ENCODE measurements at places on chromosomes 3 and 15. TPM values are rescaled to one million over a fixed set of nuclear protein-coding genes. Genes with fewer than 3 reads are reported as not detected.

GRCh38 chr3:47365213-47366153 lies 15.3 kb upstream of the PTPN23 start:
- DNase-seq = no peak
- H3K4me3 ChIP-seq = no peak overlapping the region
- no peaks in the 10 kb centered on the region for H3K36me3 ChIP-seq
- H3K27ac ChIP-seq = no peak overlapping the region
- no peaks in the 10 kb centered on the region for H3K27me3 ChIP-seq
- H3K4me1 ChIP-seq = peaks cover 7% of the 10 kb centered on the region

Gene LRRC2
- not detected for total RNA-seq

DNA sequence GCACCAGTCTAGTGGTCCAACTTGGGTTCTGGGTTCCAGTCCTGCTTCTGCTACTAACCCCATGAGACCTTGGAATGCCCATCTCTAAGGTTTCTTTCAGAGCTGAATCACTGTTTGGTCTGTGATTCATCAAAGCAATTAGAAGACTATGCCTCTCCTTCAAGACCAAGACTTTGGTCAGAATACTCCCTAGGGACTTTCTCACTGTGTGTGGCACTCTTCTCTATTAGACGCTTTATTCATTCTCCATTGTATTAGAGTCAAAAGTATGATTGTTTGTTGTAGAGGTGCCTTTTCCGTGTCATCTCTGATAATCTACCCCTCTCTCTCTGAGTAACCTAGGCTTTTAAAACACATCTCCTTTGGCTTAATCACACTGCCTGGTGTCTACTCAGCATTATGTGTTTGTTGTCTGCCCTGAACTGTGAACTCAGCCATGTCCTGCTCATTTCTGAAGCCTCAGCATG lies 90.5 kb downstream of the LPP start:
- peaks cover 99% of the 10 kb centered on the region for H3K4me1 ChIP-seq
- H3K27me3 ChIP-seq = no peaks in the 10 kb centered on the region
- no peak overlapping the region for H3K4me3 ChIP-seq
- peak; percentile 85 for DNase-seq

DNA sequence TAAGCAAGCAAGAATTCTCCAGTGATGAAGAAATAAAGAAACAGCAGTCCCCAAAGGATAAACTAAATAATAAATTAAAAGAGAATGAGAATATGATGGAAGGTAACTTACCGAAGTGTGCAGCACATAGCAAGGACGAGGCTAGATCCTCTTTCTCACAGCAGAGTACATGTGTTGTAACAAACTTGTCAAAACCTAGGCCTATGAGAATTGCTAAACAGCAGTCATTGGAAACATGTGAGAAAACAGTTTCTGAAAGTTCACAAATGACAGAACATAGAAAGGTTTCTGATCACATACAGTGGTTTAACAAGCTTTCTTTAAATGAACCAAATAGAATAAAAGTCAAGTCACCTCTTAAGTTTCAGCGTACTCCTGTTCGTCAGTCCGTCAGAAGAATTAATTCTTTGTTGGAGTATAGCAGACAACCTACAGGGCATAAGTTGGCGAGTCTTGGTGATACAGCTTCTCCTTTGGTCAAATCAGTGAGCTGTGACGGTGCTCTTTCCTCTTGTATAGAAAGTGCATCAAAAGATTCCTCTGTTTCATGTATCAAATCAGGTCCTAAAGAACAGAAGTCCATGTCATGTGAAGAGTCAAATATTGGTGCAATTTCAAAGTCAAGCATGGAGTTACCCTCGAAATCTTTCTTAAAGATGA lies 4.5 kb upstream of the SCG5 start:
- DNase-seq = peak; percentile 39
- H3K36me3 ChIP-seq = peaks cover 75% of the 10 kb centered on the region
- peak overlapping the region; percentile 3 for H3K4me3 ChIP-seq
- no peaks in the 10 kb centered on the region for H3K27me3 ChIP-seq
- H3K4me1 ChIP-seq = peaks cover 51% of the 10 kb centered on the region
- peak overlapping the region; percentile 85 for H3K27ac ChIP-seq

Gene ADAMTSL3
- total RNA-seq = not detected

Gene ZBTB47
- total RNA-seq = 0.07 TPM

GRCh38 chr3:114176487-114176886 lies 2.4 kb downstream of the DRD3 start:
- H3K36me3 ChIP-seq = no peaks in the 10 kb centered on the region
- H3K27me3 ChIP-seq = no peaks in the 10 kb centered on the region
- H3K27ac ChIP-seq = no peak overlapping the region
- no peaks in the 10 kb centered on the region for H3K4me1 ChIP-seq
- no peak for DNase-seq

DNA sequence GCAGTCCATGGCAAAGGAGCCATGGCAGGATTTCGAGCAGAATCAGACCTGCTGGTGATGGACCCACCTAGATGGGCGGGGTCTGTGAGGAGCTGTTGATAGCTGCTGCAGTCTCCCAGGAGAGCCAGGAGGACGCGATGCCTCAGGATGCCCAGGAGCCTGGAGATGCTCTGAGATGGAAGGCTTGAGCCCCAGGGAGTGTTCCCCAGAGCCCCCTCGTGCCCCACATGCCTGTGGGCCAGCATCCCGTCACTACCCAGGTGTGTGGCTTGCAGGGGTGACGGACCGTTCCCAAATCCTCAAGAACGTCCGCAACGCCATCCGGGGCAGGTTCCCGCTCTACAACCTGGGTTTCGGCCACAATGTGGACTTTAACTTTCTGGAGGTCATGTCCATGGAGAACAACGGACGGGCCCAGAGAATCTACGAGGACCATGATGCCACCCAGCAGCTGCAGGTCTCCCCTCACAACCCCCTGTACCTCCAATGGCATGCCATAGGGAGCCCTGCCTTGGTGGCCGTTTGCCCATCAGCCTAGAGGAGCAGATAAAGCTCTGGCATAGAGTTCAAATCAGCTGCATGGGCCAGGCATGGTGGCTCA lies 6.7 kb downstream of the ITIH1 start:
- H3K27me3 ChIP-seq = no peaks in the 10 kb centered on the region
- H3K4me3 ChIP-seq = no peak overlapping the region
- H3K27ac ChIP-seq = no peak overlapping the region
- DNase-seq = no peak

DNA sequence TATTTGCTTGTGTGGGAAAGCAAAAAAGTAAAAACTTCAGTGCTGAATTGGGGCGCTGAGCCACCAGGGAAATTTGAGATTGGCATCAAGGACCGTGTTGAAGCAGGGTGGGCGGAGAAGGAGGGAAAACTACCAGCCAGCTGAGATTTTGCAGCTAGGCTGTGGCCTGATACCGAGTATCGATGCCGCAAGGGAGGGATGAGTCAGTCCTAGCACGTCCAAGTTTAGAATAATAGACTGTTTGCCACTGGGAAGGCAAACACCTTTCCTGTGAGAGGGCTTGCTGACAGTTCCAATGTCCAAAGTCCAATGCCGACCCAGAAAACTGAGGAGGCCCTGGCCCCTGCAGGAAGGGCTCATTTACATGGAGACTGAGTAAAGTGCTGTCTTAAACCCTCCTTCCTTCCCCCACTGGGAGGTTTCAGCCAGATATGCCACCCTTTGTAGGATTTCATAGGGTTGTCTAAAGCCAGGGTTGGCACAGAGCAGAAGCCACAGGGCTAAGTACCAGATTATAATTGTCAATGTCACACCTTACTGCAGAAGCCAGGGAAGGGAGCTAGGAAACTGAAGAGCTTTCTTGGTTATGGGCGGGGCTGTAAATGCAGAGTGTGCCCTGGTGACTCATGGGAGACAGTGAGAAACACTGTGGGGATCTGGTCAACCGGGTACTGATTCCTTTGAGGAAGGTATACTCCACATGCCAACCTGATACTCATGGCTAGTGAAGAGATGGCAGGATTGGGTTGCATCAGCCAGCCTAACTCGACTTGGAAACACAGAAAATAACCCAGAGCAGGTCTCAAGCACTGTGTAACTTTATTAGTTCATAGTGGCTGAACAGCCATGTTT lies 28.4 kb upstream of the PIK3CB start:
- H3K4me3 ChIP-seq = no peak overlapping the region
- H3K36me3 ChIP-seq = no peaks in the 10 kb centered on the region
- DNase-seq = no peak
- H3K27ac ChIP-seq = no peak overlapping the region
- H3K4me1 ChIP-seq = peaks cover 29% of the 10 kb centered on the region

- no peaks in the 10 kb centered on the region for H3K36me3 ChIP-seq
- DNase-seq = no peak
- H3K27me3 ChIP-seq = no peaks in the 10 kb centered on the region
- H3K27ac ChIP-seq = no peak overlapping the region
- no peak overlapping the region for H3K4me3 ChIP-seq
- peaks cover 29% of the 10 kb centered on the region for H3K4me1 ChIP-seq
These were observed 30.4 kb downstream of the BHLHE40 start for GRCh38 chr3:5009506-5010109.

Gene ARIH2
- total RNA-seq = 113 TPM

DNA sequence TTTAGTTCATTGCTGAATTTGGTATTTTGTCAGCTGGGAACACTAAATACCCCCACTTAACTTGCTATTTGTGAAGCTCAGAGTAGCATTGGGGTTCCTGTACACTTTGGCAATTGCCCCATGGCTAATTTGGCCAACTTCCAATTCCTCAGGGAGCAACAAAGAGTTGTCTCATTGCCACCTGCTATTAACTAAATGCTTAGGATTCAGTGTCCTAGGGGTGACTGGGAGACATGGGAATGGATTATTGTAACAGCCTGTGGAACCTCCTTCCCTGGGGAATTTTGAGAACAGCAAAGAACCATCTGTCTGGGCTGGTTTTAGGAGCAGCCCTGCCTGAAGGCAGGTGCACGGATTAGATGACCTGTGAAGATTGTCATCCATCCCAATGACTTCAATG lies 437.4 kb upstream of the TPRG1 start:
- no peak overlapping the region for H3K4me3 ChIP-seq
- peaks cover 4% of the 10 kb centered on the region for H3K4me1 ChIP-seq
- DNase-seq = no peak
- no peak overlapping the region for H3K27ac ChIP-seq
- no peaks in the 10 kb centered on the region for H3K27me3 ChIP-seq

Gene EOMES
- total RNA-seq = 0.60 TPM

- no peak overlapping the region for H3K4me3 ChIP-seq
- no peaks in the 10 kb centered on the region for H3K4me1 ChIP-seq
- H3K27me3 ChIP-seq = no peaks in the 10 kb centered on the region
These were observed 260.4 kb upstream of the SLCO3A1 start for GRCh38 chr15:91593067-91593466.

GRCh38 chr3:108099679-108100428 lies 9.0 kb upstream of the CD47 start:
- no peaks in the 10 kb centered on the region for H3K36me3 ChIP-seq
- peak overlapping the region; percentile 86 for H3K27ac ChIP-seq
- peak overlapping the region; percentile 8 for H3K4me3 ChIP-seq
- H3K4me1 ChIP-seq = peaks cover 71% of the 10 kb centered on the region
- DNase-seq = peak; percentile 62

Gene ZNF660
- total RNA-seq = 11.1 TPM

DNA sequence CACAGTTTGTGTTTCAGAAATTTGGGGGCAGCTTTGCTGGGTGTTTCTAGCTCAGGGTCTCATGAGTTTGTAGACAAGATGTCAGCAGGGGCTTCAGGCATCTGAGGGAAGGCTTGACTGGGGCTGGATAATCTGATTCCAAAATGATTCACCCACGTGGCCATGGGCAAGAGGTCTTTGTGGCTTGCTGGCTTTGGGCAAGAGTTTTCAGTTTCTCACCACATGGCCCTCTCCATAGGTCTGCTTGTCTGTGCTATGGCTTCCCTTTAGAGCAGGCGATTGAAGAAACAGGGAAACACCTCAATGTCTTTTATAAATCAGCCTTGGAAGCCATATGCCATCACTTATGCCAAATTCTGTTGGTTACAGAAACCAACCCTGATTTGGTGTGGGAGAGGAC lies 11.9 kb downstream of the RPS27L start:
- no peak overlapping the region for H3K27ac ChIP-seq
- H3K4me1 ChIP-seq = no peaks in the 10 kb centered on the region
- H3K4me3 ChIP-seq = no peak overlapping the region
- H3K36me3 ChIP-seq = no peaks in the 10 kb centered on the region

DNA sequence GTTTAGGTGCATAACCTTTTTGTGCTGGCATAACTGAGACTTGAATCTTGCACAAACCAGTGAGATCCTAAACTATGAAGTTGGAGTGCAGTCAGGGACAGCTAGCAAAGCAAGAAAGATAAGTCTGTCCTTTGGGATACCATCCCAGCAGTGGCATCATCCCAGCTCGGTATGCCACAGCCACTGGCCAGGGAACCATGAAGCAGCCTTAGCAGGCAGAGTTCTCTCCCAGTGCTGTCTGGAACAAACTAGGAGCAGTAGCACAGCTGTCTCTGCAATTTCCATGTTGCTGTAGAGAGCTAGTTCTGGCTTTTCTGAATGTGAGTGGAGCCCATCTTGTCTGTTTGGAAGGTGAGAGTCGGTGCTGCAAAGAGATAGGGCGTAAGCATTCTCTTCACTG lies 130.3 kb downstream of the DTWD1 start:
- H3K36me3 ChIP-seq = no peaks in the 10 kb centered on the region
- DNase-seq = no peak
- H3K4me3 ChIP-seq = no peak overlapping the region

Gene TIPARP
- 9.5 TPM for total RNA-seq

DNA sequence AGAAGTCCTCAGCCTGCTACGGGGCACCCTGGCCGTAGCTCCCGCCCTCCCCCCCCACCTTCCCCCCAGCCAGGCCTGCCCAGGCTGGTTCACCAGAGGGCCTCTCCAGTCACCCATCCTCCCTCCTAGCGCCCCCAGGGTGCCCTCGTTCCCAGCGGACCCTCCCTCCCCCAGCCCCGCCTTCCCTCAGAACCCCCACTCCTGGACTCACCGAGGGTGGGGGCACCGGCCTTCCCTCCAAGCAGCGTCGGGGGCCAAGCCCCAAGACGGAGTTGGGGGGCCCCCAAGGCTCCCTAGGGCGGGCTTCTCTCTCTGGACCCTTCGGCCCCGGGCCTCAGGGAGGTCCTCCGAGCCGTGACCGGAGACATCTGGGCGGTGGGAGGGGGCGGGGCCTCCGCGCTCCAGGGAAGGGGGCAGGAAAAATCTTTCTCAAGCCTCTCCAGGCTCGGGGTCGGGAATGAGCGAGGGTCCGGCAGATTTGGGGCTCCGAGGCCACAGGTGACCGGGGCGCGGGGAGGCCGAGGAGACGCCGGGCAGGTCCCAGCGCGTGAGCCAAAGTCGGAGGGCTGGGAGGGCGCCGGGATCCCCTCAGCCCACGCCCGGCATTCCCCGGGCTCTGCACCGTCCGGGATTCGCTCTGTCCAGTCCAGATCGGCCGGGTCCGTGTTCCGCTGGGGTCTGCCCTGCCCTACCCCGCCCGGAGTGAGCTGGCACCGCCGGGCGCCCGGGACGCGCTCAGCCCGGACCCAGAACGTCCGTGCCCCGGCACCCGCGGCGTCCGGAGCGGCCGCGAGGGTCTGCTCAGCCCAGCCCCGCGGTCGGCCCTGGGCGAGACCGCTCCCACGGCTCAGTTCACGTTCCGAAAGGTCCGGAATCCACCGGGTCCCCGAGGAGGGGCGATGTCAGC lies 999 bp downstream of the INSYN1 start:
- no peaks in the 10 kb centered on the region for H3K36me3 ChIP-seq
- H3K4me3 ChIP-seq = no peak overlapping the region
- DNase-seq = no peak

All from Karpas-422 (cell line).